Neural crest cell (in vitro differentiated cells): ENCODE measurements at places on chromosomes 1 and 21.
A peak's percentile ranks its signal among the peaks of the same experiment; 100 is the strongest.

GRCh38 chr1:97073169-97073568 is 351.6 kb downstream of the PTBP2 start:
- DNase-seq = no peak

- no peak for DNase-seq
These were observed 23.4 kb upstream of the ABCG1 start for GRCh38 chr21:42195378-42196031.

DNA sequence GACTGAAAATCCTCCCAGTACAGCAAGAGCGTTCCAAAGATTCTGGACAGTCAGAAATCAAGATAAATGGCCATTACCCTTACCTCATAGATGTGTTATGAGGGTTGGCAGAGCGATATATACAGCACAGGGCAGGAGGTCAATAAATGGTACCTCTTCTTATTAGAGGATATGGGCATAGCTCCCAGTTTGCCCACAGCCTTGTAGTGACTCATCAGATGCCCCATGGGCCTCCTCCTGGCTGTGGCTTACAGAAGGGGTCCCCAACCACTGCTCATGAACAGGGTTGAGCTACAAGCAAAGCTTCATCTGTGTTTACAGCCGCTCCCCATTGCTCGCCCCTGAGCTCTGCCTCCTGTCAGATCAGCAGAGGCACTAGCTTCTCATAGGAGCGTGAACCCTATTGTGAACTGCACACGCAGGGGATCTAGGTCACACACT is 7.3 kb upstream of the IFNGR2 start:
- no peak for DNase-seq

DNA sequence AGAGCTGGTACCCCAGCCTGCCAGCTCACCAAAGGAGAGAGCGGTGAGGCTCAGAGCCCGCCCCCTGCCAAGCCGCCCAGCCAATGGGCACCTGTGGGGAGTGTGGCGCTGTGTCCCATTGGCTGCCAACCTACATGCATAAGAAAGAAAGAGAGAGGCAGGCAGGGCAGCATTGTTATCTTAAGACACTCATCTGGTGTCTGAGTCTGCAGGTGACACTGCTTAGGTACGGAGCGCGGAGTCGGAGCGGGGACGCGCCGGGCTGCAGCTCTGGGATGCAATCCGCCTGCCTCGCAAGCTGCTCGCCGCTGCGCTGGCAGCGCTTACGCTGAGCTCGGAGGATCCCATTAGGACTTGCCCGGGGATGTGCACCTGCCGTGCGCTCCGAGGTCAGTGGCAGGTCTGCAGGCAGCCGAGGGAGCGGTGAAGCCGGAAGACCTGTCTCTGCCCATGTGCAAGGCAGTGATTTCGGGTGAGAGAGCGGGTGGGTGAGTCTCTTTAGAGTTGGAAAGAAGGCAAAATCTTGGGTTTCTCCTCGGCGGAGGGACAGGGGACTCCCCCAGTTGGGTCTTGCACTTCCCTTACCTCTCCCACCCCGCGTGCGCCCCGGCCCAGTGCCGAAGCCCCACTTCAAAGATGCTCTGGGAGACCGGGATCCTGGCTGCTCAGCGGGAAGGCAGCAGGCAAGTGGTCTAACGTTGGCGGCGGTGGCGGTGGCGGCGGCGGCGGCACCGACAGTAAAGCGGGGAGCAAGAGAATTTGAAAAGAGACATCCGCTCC is at the start of gene BRINP2:
Gene BRINP2 (plus strand): TSS at position 203 of the 780 bp plus-strand sequence. CDS start 58,919 bp downstream, outside the sequence.
- DNase-seq = peak; percentile 62

DNA sequence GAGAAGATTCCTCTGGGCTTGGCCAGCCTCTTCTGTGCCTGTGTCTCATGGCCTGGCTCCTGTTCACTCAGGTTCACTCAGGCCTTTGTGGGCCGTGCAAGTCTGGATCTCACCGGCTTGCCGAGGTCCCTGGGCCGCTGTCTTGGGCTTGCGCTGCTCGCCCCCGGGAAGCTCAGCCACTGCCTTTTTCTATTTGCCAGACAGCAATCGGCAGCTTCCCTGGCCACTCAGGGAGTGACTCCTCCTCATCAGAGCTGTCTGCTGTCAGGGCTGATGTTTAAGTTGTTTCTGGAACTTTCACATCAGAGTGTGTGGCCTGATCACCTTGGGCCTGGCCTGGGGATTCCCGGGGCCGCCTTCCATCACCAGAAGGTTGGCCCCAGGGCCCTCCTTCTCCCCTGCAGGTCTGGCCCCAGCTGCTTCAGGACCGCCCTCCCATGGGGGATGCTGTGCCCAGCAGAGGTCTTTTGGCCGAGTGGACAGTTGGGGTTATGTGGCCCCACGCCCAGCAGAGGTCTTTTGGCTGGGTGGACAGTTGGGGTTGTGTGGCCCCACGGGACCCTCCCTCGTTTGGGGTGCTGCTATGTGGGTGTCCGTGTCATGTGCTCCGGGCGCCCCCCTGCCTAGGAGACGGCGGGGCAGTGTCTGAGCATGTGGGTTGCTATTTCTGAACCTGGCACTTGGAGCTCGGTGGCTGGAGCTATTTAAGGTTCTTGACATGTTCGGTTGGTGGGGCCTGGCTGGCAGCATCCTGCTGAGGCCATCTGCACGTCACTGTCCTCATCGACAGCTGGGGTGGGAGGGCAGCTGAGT is 12.5 kb downstream of the SLX9 start:
- no peak for DNase-seq

- no peak for DNase-seq
These were observed 4.4 kb upstream of the MAPKAPK2 start for GRCh38 chr1:206680279-206680678.

DNA sequence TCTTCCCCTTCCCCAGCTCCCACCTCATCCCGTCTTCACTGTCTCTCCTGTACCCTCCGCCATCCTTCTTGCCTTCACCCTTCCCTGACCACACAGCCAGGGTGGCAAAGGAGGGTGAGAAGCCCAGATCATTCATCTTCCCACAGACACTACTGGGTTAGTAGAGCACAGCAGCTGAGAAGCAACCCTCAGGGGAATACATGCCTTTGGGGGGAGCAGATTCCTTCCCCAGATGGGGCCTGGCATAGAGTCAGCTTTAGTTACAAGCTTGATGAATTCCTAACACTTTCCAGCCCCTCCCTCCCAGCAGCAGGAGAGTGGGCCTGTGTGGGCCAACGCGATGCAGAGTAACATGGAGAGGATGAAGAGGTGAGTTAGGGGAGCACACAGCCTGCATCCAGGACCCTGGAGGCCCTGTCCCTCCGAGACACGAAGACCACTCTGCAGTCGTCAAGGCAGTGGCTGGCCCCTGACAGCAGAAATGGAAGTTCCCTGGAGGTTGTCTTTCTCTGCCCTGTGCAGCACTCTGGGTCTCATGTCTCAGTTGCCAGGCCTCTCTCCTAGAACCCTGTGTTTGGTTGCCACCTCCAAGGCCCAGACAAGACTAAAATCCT is 8.8 kb upstream of the BTG2 start:
- no peak for DNase-seq

DNA sequence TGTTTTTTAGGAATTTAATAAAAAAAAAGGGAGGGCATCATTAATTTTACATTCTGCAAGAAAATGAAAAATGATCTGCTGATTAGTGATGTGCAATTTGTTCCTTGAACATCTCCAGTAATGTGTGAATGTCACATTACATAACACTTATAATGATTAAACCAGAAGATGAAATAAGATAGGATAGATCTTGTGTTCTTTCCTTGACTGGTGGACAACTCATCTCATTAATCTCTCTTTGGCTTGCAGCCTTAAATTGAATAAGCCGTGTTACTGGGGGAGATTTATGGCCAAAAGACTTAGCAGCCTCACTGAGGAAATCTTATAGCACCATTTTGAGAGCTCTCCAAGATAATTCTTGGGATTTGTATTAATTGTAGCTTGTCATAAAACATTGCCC is 217.2 kb downstream of the ST6GALNAC3 start:
- DNase-seq = no peak

GRCh38 chr1:161111117-161111516 is 6.7 kb downstream of the PFDN2 start:
- no peak for DNase-seq

DNA sequence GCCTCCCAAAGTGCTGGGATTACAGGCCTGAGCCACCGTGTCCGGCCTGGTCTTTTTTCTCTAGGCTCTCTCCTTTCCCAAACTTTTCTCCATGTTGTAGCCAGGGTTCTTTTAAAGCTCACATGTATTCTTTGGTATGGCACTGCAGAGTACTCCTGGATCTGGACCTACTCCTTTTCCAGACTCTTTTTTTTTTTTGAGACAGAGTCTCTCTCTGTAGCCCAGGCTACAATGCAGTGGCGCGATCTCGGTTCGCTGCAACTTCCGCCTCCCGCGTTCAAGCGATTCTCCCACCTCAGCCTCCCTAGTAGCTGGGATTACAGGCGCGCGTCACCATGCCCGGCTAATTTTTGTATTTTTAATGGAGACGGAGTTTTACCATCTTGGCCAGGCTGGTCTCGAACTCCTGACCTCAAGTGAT is 602 bp upstream of the MED18 start:
- no peak for DNase-seq

DNA sequence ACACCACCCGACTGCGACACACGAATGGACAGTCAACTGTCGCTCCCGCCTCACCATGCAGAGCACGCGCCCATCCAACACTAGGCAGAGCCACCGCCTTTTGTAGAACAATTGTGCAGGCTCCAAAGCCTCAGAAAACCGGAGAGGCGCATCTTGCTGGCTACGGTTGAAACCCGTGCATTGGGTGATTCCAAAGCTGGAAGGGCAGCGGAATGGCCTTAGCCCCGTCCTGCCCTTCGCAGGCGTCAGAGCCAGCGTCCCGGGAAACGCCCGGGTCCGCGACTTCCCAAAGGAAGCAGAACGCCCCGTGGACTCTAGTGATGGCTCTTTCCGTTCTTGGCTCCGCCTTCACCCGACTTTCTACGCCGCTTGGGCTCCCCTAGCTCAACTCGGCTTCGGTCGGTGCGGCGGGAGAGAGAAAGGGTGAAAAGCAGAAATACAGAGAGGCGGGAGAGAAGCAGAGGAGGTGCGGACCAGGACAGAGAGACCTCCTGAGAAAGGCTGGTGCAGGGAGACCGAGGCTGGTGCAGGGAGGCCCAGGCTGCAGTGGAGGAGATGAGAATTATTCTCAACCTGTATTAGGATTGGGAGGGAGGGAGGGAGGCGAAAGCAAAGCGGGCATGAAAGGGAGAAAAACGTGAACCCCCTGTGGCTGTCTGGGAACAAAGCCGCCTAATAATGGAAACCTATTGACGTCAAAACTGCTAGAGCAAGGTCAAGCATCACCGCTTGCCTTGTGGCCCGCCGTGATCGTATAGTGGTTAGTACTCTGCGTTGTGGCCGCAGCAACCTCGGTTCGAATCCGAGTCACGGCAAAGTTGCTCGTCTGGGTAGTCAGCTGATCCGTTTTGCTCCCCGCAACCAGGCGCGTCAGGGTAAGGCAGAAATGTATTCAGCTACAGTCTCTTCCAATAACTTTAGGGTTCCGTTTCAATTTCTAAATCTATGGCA is 99.5 kb downstream of the PRKAB2 start:
- no peak for DNase-seq

DNA sequence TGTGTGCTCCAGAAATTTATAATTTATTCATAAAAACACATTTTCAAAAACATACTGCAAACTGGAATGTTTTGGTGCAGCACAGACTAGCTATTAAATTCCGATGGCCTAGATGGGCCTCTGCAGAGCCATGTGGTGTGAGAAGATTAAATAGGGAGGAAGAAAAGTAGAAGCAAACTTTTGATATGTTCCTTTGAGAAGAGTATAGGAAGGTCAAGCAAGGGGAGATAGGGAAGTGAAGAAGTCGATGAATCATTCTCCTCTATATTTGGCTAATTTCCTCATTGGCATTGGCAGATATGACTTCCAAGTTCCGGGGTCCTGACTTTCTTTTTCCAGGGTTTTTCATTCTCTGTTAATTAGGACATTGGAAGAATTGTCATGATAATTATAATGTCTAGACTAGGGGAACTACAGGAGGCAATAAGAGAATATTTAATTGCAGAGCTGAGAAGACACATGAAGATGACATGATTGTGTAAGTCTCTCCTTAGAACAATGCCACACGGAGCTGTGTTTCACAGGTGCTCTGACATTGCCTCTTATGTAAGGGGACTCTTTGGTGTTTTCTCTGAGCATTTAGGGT is 19.3 kb upstream of the ZNF326 start:
- DNase-seq = no peak

DNA sequence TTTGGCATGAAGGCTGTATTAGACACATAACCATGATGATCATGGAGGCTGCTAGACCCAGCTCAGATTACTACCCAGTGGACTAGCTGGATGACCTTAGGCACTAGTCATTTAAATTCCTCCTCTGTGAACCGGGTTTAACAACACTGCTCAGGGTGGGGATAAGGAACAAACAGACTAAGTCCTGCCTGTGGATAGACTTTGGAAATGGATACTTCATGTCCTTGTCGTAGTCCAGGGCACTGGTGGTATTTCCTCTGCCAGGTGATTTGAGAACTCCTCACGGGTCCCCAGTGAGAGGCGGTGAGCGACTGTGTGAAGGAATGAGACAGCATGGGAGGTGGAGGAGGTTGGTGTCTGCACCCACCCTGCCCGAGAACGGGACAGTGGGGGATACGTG is 72.9 kb upstream of the SELENON start:
- DNase-seq = no peak

DNA sequence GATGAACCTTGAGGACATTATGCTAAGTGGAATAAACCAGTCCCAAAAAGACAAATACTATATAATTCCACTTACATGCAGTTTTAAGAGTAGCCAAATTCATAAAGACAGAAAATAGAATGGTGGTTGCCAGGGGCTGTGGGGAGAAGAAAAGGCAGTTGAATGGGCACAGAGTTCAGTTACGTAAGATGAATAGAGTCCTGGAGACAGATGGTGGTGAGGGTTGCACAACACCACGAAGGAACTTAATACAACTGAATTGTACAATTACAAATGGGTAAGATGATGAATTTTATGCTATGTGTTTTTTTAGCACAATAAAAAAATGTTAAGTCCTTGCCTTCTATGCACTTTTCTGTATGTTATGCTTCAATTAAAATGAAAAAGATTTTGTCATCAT is 66.6 kb downstream of the CD34 start:
- DNase-seq = no peak

GRCh38 chr1:247448107-247448791 is 9.7 kb downstream of the OR2B11 start:
- DNase-seq = peak; percentile 34

DNA sequence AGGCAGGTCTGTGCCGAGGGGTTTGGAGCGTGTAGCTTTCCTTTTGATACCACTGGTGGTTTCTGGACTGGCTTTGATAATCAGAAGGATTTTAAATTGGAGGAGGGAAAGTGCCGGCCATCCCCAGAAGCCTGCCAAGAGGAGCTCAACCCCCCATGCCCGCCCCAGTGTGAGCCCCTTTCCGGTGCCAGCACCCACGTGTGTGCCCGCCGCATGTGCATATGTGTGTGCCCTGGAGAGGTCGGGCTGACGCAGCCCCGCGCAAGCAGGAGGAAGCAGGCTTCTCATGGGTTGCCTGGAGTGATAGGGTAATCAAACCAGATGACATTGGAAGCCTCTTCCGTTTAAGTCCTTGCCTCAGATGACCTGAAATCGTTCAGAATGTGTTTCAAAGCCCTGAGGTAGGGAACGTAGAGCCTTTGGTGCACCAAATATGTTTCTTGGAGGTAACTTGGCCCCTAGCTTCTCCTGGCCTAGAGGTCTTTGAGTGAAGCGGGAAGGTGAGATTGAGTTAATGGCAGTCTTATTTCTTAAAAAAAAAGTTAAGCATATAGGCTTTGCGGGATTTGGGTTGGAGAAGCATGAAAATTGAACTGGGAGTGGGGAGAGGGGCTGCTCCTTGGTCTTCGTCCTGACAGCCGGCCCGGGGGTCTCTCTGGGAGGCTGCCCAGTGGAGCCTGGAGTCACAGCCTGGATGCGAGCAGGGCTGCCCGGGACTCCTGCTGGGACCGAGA is 34.1 kb upstream of the ARHGEF16 start:
- no peak for DNase-seq

GRCh38 chr1:236144033-236144432 is 1.7 kb downstream of the GPR137B start:
- no peak for DNase-seq

GRCh38 chr1:7375781-7376660 is 395.1 kb upstream of the VAMP3 start:
- DNase-seq = no peak
